ENCODE measurements at places on chromosomes 2 and 18. TPM values are rescaled to one million over a fixed set of nuclear protein-coding genes. Genes with fewer than 3 reads are reported as not detected.

Gene CRYGD
- total RNA-seq: not detected

Gene MAL
- not detected for total RNA-seq

Gene MYCN
- total RNA-seq: not detected

Gene LCT
- total RNA-seq: 0.10 TPM

Gene TMEM247
- total RNA-seq: not detected

Gene INHBB
- not detected for total RNA-seq

Gene IL18R1
- total RNA-seq: 1.1 TPM

Gene PDE1A
- total RNA-seq: not detected

Gene C1QL2
- total RNA-seq: not detected

Gene SLC30A3
- total RNA-seq: not detected

Gene RSAD2
- 1.5 TPM for total RNA-seq

Gene C2orf72
- total RNA-seq: not detected

Gene ZSWIM2
- total RNA-seq: not detected

Gene SEMA4C
- 0.94 TPM for total RNA-seq

Gene HK2
- 5.0 TPM for total RNA-seq
